ENCODE measurements at places on chromosomes 12 and 14.

- no peak for DNase-seq
These were observed 12.9 kb downstream of the GNG2 start for GRCh38 chr14:51873221-51873893.

- no peak for DNase-seq
These were observed 137.7 kb upstream of the TRHDE start for GRCh38 chr12:72134246-72135020.

DNA sequence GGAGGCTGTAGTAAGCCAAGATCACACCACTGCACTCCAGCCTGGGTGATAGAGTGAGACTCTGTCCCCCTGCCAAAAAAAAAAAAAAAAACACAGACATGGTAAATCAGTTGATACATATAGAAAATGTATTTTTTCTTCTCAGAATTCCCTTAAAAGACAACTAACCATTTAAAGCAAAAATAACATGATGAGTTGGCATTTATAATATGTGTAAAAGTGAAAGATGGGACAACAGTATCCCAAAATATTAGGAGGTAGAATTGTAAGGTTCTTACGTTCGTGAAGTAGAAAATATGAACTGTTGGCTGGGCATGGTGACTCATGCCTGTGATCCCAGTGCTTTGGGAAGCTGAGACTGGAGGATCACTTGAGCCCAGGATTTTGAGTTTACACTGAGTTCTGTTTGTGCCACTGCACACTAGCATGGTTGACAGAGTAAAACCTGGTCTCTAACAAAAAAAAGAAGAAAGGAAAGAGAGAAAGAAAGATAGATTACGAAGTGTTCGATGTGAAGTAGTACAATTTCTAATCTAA, 296.7 kb downstream of the FBXL14 start:
- no peak for DNase-seq

DNA sequence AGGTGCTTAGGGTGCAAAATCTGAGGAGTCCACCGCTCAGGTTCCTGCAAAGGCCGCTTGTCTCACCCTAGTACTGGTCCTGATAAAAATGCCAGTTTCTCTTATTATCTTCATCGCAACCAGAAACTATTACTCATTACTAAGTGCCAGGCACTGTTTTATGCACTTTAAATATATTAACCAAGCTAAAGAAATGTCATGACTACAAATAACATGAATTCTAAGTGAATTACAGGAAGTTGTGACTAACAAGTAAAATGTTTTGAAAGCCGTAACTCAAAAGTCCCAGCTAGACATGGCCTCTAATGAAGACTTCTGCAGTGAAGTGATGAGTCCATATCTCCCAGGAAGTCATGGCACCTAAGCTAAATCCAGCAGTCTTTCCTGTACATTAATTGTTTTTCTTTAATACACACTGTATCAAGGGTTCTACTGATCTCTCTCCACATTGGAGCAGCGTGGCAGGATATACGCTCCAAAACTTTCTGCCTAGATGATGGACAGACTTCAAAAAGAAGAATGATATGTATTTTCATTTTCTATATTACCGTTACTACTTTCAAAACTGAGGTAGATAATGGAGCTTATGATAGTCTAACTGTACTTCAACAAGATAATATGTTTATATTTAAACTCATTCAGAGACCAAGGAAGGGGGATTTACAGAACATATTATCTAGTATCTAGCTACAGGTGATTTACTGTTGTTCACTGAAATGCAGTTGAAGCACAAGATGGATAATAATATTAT, 117.3 kb upstream of the ARID2 start:
- DNase-seq, result no peak

Measured in endothelial cell (in vitro differentiated cells).